ENCODE measurements at places on chromosomes 2 and 18.

GRCh38 chr2:234308813-234309195, 188.1 kb downstream of the ARL4C start:
- peak; percentile 69 for DNase-seq

GRCh38 chr2:201402651-201403562, 45.8 kb upstream of the FLACC1 start:
- no peak for DNase-seq

DNA sequence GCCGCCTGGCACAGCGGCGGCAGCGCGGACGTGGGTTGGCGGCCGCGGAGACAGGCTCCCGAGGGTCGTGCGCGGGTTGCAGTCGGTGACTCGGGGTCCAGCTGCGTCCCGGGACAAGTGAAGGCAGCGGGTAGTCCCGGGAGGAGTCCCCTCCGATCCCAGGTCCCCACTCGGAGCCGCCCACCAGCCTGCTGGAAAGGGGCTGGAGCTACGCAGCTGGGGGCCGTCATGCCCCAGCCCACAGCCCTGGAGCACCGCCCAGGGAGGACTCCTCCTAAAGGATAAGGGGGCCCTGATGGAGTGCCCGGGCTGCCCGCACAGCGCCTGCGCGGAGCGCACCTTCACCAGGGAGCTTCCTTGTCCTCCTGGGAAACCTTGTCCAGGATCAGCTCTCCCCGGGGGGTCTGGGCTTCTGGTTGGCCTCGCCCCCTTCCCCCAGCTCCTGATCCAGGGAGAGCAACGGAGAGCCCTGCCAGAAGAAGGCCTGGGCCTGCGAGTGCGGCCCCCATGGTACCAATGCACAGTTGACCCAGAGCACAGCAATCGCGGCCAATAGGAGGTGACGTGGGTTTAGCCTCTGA, 25.9 kb upstream of the ALPP start:
- DNase-seq = no peak

DNA sequence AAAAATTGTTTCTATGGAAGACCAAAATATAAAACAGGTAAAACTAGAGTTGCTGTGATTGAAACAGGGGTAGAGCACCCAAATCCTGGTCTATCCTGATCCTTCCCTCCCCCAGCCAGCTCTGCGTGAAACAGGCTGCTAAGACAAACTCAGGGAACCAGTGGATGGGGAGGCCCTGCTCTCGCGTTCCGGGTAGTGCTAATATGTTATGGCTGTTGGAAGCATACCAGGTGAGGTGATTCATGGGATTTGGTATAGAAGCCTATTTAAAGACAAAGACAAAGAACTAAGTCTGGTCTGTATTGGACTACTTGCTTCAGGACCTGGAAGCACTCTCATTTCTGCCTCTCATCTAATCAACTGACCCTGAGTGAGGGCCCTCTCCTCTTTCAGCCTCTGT, 63.0 kb upstream of the CCBE1 start:
- no peak for DNase-seq

GRCh38 chr2:172953411-172953810, 122.2 kb upstream of the MAP3K20 start:
- no peak for DNase-seq

GRCh38 chr18:80147037-80147417, 38.0 kb downstream of the ADNP2 start:
- DNase-seq = no peak

DNA sequence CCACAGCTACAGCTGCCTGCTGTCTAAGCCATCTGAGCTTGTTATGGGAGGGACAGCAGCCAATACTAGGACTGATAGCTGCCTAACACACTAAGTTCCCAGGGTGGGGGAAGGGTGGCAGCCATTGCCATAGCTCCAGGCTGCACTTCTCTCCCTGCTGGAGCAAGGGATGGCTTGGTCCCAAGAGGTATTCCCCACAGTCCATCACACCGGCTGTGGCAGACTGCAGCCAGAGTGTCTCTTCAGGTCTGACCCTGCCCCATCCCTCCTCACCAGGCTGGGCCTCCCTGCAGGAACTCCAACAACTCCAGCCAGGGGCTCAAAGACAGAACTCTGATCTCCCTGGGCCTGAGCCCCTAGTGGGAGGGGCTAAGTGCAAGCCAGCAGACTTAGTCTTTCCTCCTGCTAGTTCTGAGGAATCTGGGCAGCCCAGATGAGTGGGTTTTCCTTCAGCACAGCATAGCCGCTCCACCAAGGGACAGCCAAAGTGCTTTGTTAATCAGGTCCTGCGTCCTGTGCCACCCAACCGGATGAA, 632.1 kb downstream of the SOCS6 start:
- no peak for DNase-seq

GRCh38 chr18:78244779-78245178, 734.8 kb upstream of the SALL3 start:
- DNase-seq = no peak

DNA sequence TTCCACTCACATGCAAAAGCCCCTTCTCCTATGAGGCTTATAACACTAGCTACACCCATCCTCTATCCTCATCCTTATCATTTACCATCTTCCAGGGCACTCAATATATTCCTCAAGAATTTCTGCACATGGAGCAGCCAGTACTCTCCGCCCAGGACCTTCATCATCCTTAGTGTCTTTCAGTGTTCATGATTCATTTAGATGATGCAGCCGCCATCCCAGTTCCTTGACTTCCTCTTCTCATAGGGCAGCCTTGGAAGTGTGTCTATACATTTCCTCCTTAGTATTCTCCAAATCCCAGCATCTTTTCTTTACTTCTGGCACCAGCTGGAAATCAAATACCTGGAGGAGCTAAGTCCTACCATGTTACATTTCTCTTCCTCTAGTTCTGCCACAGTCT, 3.0 kb upstream of the ITSN2 start:
- no peak for DNase-seq

GRCh38 chr2:98240786-98241398, 105.4 kb upstream of the CNGA3 start:
- no peak for DNase-seq

- no peak for DNase-seq
Measured at GRCh38 chr2:220356076-220356475, 728.6 kb downstream of the SLC4A3 start.

DNA sequence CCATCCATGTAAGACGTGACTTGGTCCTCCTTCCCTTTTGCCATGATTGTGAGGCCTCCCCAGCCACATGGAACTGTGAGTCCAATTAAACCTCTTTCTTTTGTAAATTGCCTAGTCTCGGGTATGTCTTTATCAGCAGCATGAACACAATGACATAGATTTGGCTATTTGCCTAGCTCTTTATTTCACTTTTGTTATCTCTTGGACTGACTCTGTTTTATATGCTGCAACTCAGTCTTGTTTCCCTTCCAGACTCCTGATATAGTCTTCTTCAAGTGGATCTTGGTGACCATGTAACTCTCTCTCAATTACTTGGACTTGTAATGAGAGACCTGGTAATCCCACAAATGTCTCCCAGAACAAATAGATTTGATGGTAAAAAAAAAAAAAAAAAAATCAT, 627.6 kb downstream of the CCDC85A start:
- DNase-seq = no peak
